ENCODE measurements at places on chromosomes 12 and 14. TPM values are rescaled to one million over a fixed set of nuclear protein-coding genes. Genes with fewer than 3 reads are reported as not detected.

DNA sequence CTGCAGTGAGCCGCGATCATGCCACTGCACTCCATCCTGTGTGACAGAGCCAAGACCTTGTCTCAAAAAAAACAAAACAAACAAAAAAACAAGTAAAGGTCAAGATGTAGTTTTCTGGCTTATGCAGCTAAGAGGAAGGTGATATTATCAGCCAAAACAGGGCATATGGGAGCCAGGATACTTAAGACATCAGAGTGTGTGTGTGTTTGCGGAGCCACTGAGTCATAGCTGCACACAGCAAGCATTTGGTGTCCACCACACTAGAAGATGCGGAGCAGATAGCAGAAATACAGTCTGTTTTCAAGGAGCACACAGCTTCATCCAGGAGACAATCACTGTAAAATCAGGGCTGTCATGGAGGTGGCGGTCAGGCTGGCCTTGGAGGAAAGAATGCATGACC is 72.6 kb upstream of the REP15 start:
- H3K4me1 ChIP-seq = peaks cover 21% of the 10 kb centered on the region
- DNase-seq = no peak
- no peaks in the 10 kb centered on the region for H3K27me3 ChIP-seq
- no peak overlapping the region for H3K4me3 ChIP-seq

DNA sequence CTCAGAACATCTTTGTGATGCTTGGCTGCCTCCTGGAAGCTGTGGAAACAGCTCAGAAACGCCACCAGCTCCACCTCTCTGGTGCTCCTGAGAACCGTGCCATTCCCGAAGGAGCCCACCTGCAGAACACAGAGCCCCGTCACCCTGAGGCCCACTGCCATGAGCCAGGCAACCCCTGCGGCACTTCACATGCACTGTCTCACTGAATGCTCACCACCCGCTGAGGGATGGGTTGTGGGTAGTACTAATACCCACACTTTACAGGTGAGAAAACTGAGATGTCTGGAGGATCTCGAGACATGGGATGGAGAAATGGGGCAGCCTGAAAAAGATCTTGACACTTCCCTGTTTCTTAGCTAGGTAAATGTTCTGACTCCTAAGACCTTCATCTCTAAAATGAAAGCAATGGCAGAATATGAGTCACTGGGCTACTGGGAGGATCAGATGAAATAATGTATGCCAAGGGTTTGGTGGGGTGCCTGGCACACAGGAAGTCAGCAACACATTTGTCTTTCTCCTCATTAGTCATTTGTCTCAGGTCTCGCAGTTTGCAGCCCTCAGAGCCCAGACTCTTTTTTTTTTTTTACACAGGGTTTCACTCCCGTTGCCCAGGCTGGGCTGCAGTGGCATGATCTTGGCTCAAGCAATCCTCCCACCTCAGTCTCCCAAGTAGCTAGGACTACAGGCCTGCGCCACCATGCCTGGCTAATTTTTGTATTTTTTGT is 5.3 kb downstream of the OASL start:
- H3K36me3 ChIP-seq = no peaks in the 10 kb centered on the region
- no peaks in the 10 kb centered on the region for H3K27me3 ChIP-seq
- H3K4me3 ChIP-seq = no peak overlapping the region
- H3K27ac ChIP-seq = no peak overlapping the region
- no peak for DNase-seq
- H3K4me1 ChIP-seq = no peaks in the 10 kb centered on the region

DNA sequence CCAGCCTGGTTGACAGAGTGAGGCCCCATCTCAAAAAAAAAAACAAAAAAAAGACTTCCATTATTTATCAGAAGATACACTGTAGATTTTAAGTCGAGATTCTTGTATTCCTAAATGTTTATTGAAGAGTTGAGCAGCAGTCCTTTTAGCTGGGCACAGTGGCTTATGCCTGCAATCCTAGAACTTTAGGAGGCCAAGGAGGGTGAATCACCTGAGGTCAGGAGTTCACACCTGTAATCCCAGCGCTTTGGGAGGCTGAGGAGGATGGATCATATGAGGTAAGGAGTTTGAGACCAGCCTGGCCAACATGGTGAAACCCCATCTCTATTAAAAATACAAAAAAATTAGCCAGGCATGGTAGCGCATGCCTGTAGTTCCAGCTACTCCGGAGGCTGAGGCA is 57.6 kb downstream of the HEATR5A start:
- no peak for DNase-seq
- H3K27me3 ChIP-seq = no peaks in the 10 kb centered on the region
- H3K4me3 ChIP-seq = no peak overlapping the region
- H3K36me3 ChIP-seq = peaks cover 7% of the 10 kb centered on the region

GRCh38 chr14:83777516-83777915 is 1752.4 kb upstream of the FLRT2 start:
- H3K36me3 ChIP-seq = no peaks in the 10 kb centered on the region
- no peak for DNase-seq
- no peak overlapping the region for H3K4me3 ChIP-seq
- H3K27ac ChIP-seq = no peak overlapping the region
- no peaks in the 10 kb centered on the region for H3K4me1 ChIP-seq

DNA sequence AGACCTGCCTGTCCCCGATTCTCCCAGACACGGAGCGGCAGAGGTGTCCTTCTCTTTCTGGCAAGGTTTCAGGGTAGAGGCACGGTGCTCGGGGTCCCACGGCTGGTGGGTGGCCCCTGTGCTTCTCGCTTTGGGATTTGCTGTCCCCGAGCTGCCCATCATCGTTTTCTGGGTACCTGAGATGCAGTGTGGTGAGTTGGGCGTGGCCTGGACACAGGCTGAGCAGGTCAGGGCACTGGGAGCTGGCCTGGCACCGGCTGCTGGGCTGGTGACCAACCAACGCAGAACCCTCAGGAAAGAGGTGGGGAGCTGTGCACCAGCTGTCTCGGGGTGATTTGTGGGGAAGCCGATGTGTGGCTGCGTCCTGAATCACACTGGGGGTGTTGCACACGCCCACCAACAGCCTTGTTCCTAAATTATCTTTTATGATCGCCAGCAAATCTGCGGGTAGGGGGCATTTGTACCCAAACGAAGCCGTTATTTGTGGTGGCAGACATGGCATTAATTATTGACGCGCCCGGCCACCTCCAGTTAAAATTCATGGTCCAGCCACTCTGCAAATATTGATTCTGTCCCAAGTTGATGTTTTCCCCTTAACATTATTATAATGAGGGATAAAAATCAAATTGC is 61.0 kb downstream of the KIF26A start:
- no peak overlapping the region for H3K4me3 ChIP-seq
- H3K27me3 ChIP-seq = no peaks in the 10 kb centered on the region
- no peak overlapping the region for H3K27ac ChIP-seq
- no peak for DNase-seq
- no peaks in the 10 kb centered on the region for H3K36me3 ChIP-seq
- H3K4me1 ChIP-seq = no peaks in the 10 kb centered on the region

Gene RD3L
- total RNA-seq = not detected

Gene GCH1
- 13.2 TPM for total RNA-seq

Measured in tibial nerve (tissue), 4 donors.